ENCODE measurements at places on chromosomes 5 and 9. TPM values are rescaled to one million over a fixed set of nuclear protein-coding genes. Genes with fewer than 3 reads are reported as not detected.

NRG2 gene
- total RNA-seq: 16.5 TPM

DNA sequence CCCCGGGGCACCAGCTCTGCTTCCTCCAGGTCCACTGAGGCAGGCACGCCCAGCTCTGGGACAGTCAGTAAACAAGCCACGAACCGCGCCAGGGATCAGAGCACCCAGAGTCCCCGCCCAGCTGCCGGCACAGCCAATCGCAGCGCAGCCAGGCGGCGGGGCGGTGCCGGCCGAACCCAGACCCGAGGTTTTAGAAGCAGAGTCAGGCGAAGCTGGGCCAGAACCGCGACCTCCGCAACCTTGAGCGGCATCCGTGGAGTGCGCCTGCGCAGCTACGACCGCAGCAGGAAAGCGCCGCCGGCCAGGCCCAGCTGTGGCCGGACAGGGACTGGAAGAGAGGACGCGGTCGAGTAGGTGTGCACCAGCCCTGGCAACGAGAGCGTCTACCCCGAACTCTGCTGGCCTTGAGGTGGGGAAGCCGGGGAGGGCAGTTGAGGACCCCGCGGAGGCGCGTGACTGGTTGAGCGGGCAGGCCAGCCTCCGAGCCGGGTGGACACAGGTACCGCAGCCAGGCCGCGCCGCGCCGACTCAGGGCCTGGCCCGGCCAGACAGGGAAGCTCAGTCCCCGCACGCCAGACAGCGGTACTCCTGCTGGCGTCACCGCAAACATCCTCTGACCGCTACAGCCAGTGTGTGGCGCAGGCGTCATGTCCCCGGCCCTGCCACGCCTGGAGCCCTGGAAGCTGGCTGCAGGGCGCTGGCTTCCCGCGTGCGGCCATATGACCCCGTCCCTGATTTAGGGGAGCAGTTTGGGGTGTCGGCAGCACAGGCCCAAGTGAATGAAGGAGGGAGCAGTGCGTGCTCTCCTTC is at the start of gene CTSL:
Gene CTSL, plus strand, starts transcription at position 220 of the 810 bp plus-strand sequence. CDS start 1,485 bp downstream, outside the sequence.
- DNase-seq: peak; percentile 93
- peaks cover 17% of the 10 kb centered on the region for H3K36me3 ChIP-seq
- no peaks in the 10 kb centered on the region for H3K4me1 ChIP-seq
- H3K27ac ChIP-seq: peak within 1 kb of the TSS; percentile 77
- H3K4me3 ChIP-seq: peak within 1 kb of the TSS; percentile 42

- no peak overlapping the region for H3K4me3 ChIP-seq
- no peaks in the 10 kb centered on the region for H3K4me1 ChIP-seq
- peak; percentile 6 for DNase-seq
- no peak overlapping the region for H3K27ac ChIP-seq
Observed at GRCh38 chr9:17839776-17840175, 260.9 kb downstream of the SH3GL2 start.

GRCh38 chr5:146548781-146549449 is 32.9 kb upstream of the GPR151 start:
- H3K4me1 ChIP-seq: no peaks in the 10 kb centered on the region
- DNase-seq: no peak
- H3K4me3 ChIP-seq: no peak overlapping the region
- no peaks in the 10 kb centered on the region for H3K27me3 ChIP-seq
- no peak overlapping the region for H3K27ac ChIP-seq

FABP6 gene
- total RNA-seq: not detected

- DNase-seq: no peak
- no peaks in the 10 kb centered on the region for H3K27me3 ChIP-seq
- peaks cover 11% of the 10 kb centered on the region for H3K36me3 ChIP-seq
- H3K27ac ChIP-seq: no peak overlapping the region
- no peak overlapping the region for H3K4me3 ChIP-seq
Observed at GRCh38 chr5:128118214-128118613, 34.6 kb downstream of the SLC12A2 start.

HSPB3 gene
- 79.4 TPM for total RNA-seq

GRCh38 chr9:75939536-75940111 is 49.2 kb downstream of the PCSK5 start:
- no peak for DNase-seq
- no peak overlapping the region for H3K4me3 ChIP-seq
- H3K27me3 ChIP-seq: no peaks in the 10 kb centered on the region
- no peak overlapping the region for H3K27ac ChIP-seq
- H3K4me1 ChIP-seq: no peaks in the 10 kb centered on the region
- H3K36me3 ChIP-seq: no peaks in the 10 kb centered on the region

PTGDS gene
- total RNA-seq: 2.6 TPM

N4BP3 gene
- 13.7 TPM for total RNA-seq

FOXB2 gene
- total RNA-seq: not detected

AK1 gene
- 174 TPM for total RNA-seq

DNA sequence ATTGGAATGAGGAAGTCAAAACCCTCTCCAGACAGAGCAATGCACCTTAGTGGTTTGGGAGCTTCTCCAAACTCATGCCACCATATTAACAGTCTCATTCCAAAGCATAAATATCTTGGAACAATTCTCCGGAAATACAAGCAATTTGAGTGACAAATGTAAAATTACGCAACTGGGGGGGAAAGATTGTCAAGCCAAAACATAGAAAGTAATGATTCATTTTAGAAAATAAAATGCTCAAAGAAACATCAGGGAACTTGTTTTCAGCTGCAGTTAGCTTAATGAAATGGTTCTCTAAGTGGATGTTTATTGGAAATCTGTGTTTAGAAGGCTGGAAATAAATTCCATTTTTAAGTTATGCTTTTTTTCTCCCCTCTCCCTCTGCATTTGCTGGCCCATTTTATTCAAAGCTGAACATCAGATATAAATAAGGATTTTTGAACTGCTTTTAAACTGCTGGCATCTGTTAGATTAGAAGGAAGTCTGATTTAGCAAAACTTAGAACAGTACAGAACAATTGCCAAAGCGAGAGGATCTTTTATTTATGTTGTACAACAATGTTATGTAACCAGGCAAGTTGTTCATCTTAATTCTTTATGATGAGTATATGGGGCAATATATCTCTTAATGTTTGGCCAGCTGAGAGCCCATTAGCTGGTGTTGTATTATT is 551.9 kb downstream of the PRELID2 start:
- no peak overlapping the region for H3K27ac ChIP-seq
- no peaks in the 10 kb centered on the region for H3K36me3 ChIP-seq
- no peak overlapping the region for H3K4me3 ChIP-seq
- H3K4me1 ChIP-seq: no peaks in the 10 kb centered on the region

DNA sequence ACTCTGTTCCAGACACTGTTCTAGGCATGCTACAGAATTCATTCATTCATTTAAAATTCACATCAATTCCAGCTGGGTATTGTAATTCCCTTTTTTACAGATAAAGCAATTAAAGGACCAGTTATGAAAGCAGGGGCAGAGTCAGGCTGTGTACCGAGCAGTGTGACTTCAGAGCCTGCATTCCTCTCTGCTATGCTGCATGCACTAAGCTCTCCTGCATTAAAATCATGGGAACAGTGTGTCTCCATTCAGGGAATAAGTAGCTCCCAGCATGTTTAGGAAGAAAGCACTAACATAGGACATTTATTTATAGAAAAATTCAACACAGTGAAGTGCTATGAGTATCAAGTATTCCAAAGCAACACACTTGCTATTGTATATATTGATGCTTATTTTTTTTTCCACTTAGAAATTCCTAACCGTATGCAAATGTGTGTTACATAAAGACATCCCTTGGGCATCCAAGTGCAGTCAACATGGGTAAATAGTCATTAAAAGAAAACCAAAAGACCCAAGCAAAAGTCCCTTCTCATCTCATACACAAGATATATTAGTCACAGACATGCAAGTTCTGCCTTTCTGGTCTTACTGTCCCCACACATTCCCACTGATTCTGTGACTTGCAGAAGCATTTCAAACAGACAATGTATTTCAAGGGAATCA is 173.7 kb downstream of the GABRB2 start:
- no peak overlapping the region for H3K4me3 ChIP-seq
- no peaks in the 10 kb centered on the region for H3K36me3 ChIP-seq
- no peak overlapping the region for H3K27ac ChIP-seq
- no peak for DNase-seq
- no peaks in the 10 kb centered on the region for H3K27me3 ChIP-seq

- peaks cover 3% of the 10 kb centered on the region for H3K4me1 ChIP-seq
- H3K27me3 ChIP-seq: no peaks in the 10 kb centered on the region
- DNase-seq: peak; percentile 83
- no peaks in the 10 kb centered on the region for H3K36me3 ChIP-seq
Observed at GRCh38 chr9:90914868-90915483, 113.4 kb downstream of the SYK start.

- H3K27me3 ChIP-seq: peaks cover 98% of the 10 kb centered on the region
Observed at GRCh38 chr5:123088031-123088805, 823 bp upstream of the PRDM6 start.

RAB3C gene
- total RNA-seq: 1.8 TPM

- no peak overlapping the region for H3K27ac ChIP-seq
- peaks cover 71% of the 10 kb centered on the region for H3K4me1 ChIP-seq
- no peaks in the 10 kb centered on the region for H3K36me3 ChIP-seq
- DNase-seq: no peak
- H3K27me3 ChIP-seq: no peaks in the 10 kb centered on the region
Observed at GRCh38 chr9:125510980-125511379, 196.0 kb downstream of the MAPKAP1 start.

DNA sequence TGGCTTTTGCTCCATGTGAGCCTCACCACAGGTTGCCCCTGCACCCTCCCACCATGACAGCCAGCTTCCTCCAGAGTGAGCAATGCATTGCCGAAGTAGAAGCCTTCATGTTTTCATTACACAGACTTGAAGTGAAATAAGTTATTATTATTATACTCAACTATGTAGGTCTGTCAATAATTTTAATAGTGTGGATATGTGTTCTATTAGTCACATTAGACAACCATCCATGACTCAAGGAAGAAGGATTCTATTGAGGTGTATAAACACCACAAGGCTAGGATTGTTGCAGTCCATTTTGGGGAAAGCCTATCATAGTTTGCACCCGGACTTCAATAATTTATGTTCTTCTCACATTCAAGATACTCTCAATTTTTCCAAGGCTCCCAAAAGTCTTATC is 369.5 kb downstream of the TAF11L14 start:
- H3K4me1 ChIP-seq: no peaks in the 10 kb centered on the region
- H3K27ac ChIP-seq: no peak overlapping the region
- DNase-seq: no peak
- H3K4me3 ChIP-seq: no peak overlapping the region
- H3K27me3 ChIP-seq: no peaks in the 10 kb centered on the region
- no peaks in the 10 kb centered on the region for H3K36me3 ChIP-seq

GRCh38 chr5:142082182-142082781 is 26.3 kb upstream of the NDFIP1 start:
- DNase-seq: no peak
- no peaks in the 10 kb centered on the region for H3K27me3 ChIP-seq
- no peak overlapping the region for H3K4me3 ChIP-seq

PFN3 gene
- total RNA-seq: not detected

DBH gene
- not detected for total RNA-seq

FAM153A gene
- total RNA-seq: 3.7 TPM

ITGA2 gene
- total RNA-seq: 2.3 TPM

- H3K4me3 ChIP-seq: no peak overlapping the region
- no peaks in the 10 kb centered on the region for H3K36me3 ChIP-seq
- DNase-seq: no peak
- no peak overlapping the region for H3K27ac ChIP-seq
- H3K27me3 ChIP-seq: peaks cover 59% of the 10 kb centered on the region
Observed at GRCh38 chr5:96432216-96433065, 607 bp downstream of the PCSK1 start.

GPR21 gene
- total RNA-seq: 0.21 TPM

GRCh38 chr9:77016526-77017504 is 2.6 kb upstream of the FOXB2 start:
- H3K36me3 ChIP-seq: no peaks in the 10 kb centered on the region
- peaks cover 100% of the 10 kb centered on the region for H3K27me3 ChIP-seq
- DNase-seq: no peak
- H3K27ac ChIP-seq: no peak overlapping the region
- H3K4me1 ChIP-seq: peaks cover 10% of the 10 kb centered on the region

CDC26 gene
- total RNA-seq: 33.9 TPM

- H3K27ac ChIP-seq: no peak overlapping the region
- H3K4me3 ChIP-seq: no peak overlapping the region
Observed at GRCh38 chr9:133589454-133590227, 19.5 kb downstream of the FAM163B start.

DNA sequence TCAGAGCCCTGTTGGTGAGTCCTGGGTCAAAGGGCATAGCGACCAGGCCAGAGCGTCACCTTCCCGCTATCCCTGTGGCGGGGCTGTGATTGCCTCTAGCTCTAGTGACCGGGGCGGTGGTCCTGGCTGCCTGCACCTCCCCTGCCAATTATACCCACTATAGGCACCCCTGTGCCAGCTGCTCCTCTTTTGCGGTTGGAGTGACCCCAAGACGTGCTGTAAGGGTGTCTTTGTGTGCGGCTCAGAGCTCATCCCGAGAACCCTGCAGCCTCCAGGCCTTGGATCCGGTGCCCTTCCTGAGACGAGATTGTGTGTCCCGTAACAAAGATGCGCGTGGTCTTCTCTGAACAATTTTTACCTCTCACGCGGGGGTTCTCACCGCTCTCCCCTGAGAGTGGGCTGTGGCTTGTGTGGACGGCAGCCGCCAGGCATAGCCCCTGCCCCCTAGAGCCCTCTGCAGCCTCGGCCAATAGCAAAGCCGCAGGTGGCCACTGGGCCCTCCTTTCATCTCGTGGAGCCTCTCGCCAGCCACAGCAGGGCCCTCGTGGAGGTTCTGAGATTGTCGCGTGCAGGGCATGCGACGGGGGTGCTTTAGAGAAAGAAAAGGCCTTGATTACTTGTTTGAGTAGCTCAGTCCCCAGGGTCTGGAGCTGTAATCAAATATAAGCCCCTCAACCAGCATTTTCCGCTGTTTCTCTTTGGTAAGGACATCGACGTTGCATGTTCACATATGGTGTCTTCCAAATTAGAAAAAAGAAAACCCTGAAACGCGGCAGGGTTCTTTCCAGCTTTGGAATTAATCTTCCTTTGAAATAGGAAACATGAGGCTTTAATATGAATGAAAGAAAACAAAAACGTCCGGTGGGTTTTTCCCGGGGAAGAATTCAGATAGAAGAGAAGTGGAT is 10.7 kb downstream of the NKD2 start:
- no peak overlapping the region for H3K4me3 ChIP-seq
- H3K4me1 ChIP-seq: peaks cover 6% of the 10 kb centered on the region
- H3K27ac ChIP-seq: no peak overlapping the region
- DNase-seq: no peak
- H3K27me3 ChIP-seq: no peaks in the 10 kb centered on the region

TAL2 gene
- not detected for total RNA-seq

RXFP3 gene
- total RNA-seq: not detected

DNA sequence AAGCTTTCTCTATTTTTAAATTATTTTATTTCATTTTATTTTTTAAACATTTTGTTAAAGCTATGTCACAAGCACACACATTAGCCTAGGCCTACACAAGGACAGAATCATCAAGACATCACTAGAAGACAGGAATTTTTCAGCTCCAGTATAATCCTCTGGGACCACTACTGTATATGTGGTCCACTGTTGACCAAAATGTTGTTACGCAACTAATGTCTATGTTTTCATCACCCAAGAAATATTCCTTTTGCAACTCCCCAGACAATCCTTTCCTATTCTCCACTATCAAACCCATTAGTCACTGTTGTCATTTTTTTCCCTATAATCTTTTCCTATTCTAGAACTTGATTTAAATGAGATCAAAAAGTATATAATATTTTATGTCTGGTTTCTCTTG is 2371.7 kb upstream of the C9orf72 start:
- H3K27me3 ChIP-seq: no peaks in the 10 kb centered on the region
- H3K27ac ChIP-seq: no peak overlapping the region

LCN6 gene
- not detected for total RNA-seq

LHX3 gene
- total RNA-seq: not detected

All from cardiac muscle cell (in vitro differentiated cells and primary cell).